Stimulated activated CD4-positive, alpha-beta T cell treated with anti-CD3 and anti-CD28 coated beads, Interleukin-1b, Interleukin-23, amount 100 ng/mL, for 24 hours (primary cell): ENCODE measurements at places on chromosomes 2 and 18.

GRCh38 chr18:7987284-7987976 is 420.3 kb downstream of the PTPRM start:
- DNase-seq, result no peak

GRCh38 chr2:41375901-41376300 is 671.9 kb upstream of the PKDCC start:
- no peak for DNase-seq

DNA sequence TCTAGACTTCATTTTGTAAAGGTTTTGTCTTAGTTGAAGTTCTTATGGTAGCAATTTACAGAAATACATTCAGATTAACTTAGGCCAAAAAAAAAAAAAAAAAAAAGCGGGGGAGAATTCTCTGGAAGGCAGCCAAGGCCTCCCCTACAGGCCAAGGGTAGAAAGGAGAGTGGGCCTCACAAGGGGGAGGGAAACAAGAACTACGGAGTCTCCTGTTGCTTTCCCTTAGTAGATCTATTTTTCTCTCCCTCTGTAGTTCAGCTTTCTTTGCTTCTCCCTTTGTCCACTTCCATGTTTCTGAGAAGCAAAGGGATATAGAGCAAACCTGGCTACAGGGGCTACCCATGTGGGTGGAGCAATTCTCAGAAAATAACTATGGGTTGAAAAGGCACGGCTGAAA is 2.4 kb upstream of the STK11IP start:
- no peak for DNase-seq

GRCh38 chr2:217101972-217102371 is 242.1 kb upstream of the TNP1 start:
- no peak for DNase-seq

DNA sequence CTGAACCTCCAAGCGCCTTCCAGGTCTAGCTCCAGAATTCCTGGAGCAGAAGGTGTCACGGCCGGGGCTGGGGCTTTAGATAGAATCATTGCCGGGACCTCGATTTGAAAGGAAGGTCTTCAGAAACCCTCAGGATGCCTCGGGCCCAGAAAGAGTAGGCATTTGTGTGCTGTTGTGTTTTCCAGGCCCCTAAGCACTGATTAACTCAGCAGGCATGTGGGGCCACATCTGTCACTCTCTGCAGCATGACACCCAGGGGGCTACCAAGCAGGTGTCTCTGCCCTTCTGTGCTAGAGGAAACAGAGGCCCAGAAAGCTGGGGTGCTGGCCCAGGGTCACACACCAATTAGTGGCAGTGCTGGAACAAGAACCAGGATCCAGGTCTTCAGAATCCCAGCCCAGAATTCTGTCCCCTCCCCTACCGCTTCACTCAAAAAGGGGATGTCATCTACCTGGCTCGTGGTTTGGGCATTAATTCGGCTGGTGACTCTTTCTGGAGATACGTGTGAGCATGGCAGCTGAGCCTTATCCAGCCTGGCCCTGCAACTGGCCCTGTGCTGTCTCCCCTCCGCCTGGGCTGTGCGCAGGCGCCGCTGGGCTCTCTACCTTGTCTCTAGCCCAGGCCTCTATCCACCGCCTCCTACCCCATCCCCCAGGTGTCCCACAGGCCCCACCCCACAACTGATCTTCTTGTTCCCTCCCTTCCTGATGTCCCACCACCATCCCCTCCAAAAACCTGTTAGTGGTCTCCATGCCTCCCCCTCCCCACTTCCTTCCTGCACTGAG is 245.4 kb downstream of the ATAD2B start:
- DNase-seq, result no peak

GRCh38 chr18:63140038-63140450 is 179.5 kb downstream of the BCL2 start:
- DNase-seq, result no peak

- no peak for DNase-seq
Observed at GRCh38 chr18:78527984-78528383, 451.6 kb upstream of the SALL3 start.

DNA sequence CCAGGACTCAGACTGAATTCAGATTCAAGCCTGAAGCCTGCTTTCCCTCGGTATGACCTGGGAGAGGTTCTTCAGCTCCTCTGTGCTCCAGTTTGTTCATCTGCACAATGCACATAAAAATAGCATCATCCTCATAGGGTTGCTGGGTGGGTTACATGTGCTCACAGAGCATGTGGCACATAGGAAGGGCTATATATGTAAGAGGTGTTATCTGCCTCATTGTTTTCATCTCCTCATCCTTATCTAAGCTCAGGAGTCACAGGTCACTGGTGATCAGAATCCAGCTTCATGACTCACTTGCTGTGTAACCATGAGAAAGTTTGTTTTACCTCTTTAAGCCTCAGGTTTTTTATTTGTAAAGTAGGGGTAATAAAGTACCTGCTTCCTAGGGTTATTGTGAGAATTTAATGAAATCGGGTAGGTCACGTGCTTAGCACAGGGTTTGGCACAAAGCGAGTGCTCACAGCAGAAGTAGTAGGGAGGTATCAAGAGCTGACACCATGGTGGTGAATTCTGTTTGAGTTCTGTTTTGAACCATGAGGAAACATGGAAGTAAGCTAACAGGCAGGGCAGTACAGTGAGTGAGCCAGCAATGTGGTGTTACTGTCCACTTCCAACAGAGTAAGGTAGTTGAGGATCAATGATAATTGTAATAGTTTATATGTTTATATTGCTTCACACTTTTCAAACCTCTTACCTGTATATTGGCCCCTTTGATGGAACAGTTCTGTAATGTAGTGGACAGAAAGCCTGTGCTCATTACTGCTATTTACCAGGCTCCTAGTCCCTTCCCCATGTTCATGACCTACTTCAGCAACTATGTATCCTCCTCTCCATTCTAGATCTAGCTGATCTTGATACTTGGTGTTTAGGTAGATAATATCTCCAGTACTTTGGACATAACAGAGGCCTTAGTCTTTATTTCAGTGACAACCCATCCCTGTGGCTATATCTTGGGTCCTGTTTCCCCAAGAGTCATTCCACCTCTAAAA is 141.4 kb upstream of the LTBP1 start:
- DNase-seq, result no peak

GRCh38 chr18:34624551-34624950 is 85.5 kb upstream of the DTNA start:
- no peak for DNase-seq

- DNase-seq, result no peak
Observed at GRCh38 chr18:11672198-11672597, 16.9 kb upstream of the GNAL start.

- no peak for DNase-seq
Observed at GRCh38 chr2:156110890-156111289, 221.6 kb downstream of the NR4A2 start.

GRCh38 chr2:238562446-238562845 is 135.7 kb downstream of the ASB1 start:
- no peak for DNase-seq

- DNase-seq, result no peak
Observed at GRCh38 chr2:119838179-119838578, 78.5 kb downstream of the PTPN4 start.

DNA sequence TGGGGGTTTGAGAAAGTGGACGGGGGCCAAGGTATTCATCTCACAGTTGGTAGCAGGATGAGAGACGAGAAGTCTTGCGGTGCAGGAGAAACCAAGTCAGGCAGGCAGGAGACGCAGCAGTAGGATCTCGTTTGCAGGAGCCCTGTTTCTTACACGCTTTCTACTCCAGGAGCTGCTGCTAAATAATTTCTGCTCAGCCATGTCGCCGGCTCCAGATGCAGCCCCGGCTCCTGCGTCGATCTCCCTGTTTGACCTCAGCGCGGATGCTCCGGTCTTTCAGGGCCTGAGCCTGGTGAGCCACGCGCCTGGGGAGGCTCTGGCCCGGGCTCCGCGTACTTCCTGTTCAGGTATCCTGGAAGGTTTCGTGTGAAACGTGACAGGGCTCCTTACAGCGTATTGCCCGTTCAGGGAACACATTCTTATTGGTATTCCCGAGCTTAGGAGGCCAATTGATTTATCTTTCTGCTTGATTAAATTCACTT is 494 bp downstream of the ANKZF1 start:
- DNase-seq, result no peak

DNA sequence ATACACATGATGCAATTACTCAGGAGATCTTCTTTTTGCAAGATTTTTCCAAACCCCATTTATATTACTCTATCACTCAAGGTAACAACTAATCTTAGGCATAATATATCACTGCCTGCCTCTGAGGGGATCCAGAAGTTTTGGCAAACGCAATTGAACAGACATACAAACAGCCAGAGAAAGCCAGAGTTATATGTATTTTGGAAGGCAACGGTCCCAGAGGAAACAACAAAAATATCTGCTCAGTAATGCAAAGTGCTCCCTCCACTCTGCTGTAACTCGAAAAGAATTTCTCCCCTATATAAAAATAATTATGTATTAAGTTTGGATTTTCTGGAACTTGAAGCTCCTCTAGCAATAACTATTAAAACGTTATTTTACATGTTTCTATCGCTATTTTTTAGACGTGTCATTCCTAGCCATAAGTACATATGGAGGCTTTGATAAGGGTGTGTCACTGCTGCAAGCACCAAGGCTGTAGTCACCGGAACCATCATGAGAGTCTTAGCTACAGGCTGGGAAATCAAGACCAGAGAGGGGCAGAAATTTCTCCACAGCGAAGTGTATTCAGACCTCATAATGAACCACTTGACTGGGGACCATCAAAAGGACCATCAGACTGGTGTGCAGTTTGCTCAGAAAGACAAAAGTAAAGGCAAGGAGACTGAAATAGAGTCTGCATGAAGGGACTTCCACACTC is 3.7 kb upstream of the GKN1 start:
- DNase-seq, result no peak

GRCh38 chr2:98486374-98486981 is 41.8 kb downstream of the INPP4A start:
- no peak for DNase-seq

- no peak for DNase-seq
Observed at GRCh38 chr2:128686497-128686859, 367.8 kb upstream of the HS6ST1 start.

DNA sequence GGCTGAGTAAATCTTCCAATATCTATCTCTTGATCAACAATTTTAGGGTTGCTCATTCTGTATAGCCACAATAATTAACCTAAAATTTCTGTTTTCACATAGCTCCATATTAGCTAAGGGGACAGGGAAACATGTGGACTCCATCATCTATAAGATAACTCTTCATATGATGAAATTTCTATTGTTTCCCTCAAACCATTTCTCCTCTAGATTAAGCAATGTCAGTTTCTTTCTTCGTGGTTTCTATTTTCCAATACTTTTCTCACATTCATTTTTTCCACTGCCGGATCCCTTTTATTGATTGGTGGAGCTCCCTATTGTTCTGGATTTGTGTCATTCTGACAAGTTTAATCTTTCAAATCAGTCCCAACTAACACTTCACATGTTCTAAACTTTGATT is 1221.3 kb upstream of the ZEB2 start:
- DNase-seq, result no peak

GRCh38 chr18:39732918-39733317 is 2167.3 kb upstream of the CELF4 start:
- no peak for DNase-seq

GRCh38 chr2:42232024-42232423 is 62.9 kb downstream of the EML4 start:
- DNase-seq, result no peak

- DNase-seq, result no peak
Observed at GRCh38 chr2:43041661-43042360, 184.6 kb downstream of the ZFP36L2 start.

DNA sequence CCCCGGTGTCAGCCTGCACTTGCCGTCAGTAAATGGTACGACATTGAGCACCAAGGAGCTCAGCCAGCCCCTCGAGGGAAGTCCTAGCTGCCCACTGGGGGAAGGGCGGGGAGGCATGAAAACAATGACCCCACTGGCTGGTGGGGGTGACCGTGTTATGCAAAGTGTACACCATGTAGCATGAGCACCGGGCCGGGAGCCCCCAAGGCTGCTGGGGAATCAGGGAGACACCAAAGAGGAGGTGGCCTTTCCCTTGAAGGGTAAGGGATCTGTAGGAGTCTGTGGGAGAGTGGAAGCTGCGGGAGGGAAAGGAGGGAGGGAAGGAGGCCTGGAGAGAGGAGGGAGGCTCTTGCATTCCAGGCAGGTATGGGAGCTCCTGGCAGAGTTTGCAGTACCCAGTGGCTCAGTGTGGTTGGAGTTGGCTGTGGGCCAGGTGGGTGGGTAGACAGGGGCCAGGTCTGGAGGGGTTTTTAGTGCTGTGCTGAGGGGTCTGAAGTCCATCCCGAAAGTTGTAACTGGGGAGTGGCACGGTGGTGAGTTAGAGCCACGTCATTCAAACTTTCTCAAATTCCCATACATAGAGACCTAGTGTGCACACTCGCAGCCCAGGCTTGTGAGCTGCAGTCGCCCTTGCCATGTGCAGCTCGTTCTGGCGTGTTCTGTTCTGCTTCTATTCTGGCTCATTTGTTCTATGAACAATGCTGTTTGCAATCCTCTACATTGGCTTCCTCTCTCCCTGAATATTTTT is 22.4 kb downstream of the RRM2 start:
- DNase-seq, result no peak

- DNase-seq, result no peak
Observed at GRCh38 chr2:130963196-130963848, 126.6 kb downstream of the ARHGEF4 start.

DNA sequence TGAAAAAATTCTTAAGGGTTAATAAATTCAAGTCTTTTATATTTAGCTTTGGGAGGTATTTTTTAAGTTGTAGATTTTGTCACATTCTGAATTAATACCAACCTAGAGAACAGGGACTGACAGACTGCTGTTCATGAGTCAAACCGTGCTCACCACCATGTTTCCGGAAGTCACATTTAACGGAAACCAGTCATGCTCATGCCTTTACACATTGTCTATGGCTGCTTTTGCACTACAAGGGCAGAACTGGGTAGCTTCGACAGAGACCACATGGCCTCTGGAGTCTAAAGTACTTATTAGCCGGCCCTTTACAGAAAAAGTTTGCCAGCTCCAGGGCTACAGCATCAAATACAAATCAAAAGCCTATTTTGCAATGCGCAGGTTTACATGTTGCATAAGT is 33.3 kb downstream of the LONRF2 start:
- DNase-seq, result no peak

GRCh38 chr2:46169467-46169866 is 127.7 kb upstream of the EPAS1 start:
- DNase-seq, result no peak

DNA sequence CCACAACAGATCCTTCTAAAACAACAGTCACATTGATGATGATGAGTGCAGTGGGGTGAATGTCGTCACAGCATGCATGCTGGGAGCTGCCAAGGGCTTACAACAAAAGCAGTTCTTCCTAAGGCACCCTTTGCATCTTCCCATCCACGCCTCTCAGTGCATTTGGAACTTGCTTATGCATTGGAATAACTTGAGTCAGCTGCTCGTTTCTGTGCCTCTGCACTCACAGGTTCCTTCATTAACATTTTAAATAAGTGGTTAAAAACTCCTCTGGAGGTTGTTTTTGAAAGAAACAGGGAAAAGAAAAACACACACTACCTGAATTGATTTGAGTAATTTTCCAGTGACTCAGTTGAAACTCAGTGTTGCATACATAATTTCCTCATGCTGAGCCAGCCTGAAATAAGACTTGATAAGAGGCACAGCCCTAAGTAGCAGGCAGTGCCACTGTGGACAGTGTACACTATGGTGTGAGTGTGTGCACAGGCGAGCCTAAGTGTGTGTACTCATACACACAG is 46.8 kb upstream of the TRIM43B start:
- no peak for DNase-seq
